Mesothelial cell of epicardium (in vitro differentiated cells): ENCODE measurements at places on chromosomes 12 and 14.

DNA sequence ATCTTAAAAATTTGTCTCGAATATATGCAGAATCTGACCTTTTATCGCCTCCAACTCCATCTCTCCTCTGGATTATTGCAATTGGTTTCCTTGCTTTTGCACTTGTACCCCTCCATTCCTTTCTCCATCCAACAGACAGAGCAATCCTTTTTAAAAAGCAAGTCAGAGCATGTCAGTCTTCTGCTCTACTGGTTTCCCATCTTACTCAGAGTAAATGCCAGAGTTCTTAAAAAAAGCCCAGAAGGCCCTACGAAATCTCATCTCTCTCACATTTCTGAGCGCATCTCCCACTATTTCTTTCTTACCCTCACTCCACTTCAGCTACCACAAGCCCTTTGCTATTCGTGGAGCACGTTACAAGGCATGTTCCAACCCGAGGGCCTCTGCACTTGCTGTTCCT, 236.9 kb upstream of the DDHD1 start:
- DNase-seq: no peak

DNA sequence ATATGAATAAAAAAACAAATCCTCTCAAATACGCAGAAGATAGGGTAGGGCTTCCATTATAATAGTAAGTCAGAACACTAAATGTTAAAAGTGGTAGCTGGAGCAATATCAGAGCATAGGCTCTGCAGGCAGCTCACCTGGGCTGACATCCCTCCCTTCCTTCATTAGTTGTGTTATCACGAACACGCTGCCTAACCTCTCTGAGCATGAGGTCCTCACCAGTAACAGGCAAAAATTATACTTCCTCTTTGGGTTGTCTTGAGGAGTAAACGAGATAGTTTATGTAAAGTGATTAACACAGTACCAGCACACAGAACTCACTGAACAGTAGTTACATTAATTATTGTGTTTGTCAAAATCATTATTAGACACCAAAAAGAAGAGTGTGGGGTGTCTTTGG, 154.3 kb downstream of the STXBP6 start:
- no peak for DNase-seq

DNA sequence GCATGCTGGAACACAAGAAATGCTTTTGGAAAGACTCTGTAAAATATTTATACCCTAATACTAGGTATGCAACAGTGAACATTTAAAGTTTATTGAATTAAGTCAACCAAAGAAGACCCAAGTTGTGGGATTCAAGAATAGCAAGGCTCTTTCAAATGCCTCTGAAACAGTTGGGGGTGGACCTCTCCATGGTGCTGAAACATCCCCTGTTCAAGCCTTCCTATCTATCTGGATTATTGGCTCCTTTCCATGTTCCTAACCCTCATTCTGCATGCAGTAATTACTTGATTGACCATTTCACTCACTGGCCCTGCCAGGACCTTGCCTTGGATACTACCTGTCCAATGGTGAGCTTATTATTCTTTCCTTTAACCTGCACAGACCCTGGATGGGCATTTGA, 349.7 kb downstream of the NRXN3 start:
- peak; percentile 31 for DNase-seq

DNA sequence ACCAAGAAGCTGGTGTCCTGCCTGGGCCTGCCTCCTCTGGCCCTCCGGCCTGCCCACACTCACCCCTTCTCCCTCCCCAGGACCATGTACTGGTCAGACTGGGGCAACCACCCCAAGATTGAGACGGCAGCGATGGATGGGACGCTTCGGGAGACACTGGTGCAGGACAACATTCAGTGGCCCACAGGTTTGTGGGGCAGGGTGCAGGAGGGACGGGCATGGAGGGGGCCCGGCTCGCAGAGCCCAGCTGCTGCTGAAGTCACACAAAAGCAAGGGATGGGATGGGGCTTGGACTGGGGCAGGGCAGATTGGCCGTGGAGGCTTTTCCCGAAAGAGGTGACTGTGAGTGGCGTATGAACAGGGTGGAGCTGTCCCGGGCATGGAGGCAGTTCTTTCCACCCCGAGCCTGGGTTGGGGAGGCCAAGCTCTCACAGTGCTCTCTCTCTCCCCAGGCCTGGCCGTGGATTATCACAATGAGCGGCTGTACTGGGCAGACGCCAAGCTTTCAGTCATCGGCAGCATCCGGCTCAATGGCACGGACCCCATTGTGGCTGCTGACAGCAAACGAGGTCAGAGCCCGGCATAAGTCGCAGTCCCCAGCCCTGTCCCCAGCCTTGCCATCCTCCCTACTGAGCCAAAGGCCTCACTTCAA, 7.8 kb upstream of the NXPH4 start:
- DNase-seq: no peak

- no peak for DNase-seq
These were observed 70.8 kb downstream of the AKAP6 start for GRCh38 chr14:32399920-32400319.

DNA sequence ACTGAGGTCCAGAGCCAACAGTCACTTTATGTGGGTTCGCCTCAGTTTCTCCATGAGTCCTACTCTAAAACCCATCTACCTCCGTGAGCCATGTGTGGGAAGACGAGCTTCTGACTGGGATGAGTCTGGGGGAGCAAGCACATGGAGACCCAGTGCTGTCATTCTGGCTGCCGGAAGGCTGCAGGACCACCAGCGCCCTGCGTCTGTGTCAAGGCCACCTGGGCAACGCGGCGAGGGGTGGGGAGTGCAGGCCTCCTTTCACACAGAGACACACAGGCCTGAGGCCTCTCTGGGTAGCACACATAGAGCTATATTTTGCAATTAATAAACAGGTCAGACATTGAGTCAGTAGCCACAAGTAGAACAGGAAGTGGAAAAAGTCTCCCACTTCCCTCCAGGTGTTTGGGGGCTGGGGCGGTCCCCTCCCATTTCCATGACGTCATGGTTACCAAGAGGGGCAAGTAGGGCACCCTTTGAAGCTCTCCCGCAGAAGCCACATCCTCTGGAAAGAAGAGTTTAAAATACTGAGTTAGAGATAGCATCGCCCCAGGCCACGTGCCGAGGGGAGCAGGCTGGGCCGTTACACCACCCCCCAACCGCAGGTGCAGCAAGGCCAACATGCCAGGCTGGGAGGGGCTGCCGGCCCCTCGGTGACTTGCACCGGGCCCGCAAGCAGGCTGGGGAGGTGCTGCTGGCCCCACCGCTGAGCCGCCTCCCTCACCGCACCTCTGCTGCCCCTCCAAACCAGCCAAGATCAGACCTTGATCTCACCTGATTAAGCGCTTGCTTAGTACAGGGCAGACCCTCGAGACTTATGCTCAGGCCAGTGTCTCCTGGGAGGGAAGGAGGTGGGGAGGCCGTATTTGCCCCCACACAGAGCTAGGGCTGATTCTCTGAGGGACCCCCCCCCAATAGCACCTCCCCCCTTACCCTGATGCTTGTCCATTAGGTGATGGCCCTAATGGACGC, 32.7 kb downstream of the DAD1 start:
- DNase-seq: no peak

- peak; percentile 81 for DNase-seq
These were observed 538 bp upstream of the GABARAPL1 start for GRCh38 chr12:10211940-10212738.

GRCh38 chr12:93593843-93594242, 21.4 kb downstream of the SOCS2 start:
- no peak for DNase-seq

DNA sequence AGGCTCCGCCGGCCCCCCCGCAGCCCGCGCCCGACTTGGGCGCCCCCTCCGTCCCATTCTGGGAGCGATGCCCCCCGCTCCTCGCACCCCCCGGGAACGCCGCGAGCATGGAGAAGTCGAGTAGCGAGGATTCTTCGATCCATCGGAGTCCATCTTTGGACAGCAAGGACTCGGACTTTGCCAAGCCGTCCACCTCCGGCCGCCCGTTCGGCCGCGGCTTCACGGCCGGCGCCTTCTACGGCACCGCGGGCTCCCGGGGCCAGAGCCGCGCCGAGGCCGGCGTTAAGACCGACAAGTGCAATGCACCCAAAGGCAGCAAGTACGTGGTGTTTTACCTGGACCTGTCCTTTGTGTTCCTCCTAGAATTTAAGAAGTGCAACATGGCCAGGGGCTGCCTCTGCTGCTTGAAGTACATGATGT, 123.6 kb downstream of the TSPAN9 start:
- DNase-seq: no peak

DNA sequence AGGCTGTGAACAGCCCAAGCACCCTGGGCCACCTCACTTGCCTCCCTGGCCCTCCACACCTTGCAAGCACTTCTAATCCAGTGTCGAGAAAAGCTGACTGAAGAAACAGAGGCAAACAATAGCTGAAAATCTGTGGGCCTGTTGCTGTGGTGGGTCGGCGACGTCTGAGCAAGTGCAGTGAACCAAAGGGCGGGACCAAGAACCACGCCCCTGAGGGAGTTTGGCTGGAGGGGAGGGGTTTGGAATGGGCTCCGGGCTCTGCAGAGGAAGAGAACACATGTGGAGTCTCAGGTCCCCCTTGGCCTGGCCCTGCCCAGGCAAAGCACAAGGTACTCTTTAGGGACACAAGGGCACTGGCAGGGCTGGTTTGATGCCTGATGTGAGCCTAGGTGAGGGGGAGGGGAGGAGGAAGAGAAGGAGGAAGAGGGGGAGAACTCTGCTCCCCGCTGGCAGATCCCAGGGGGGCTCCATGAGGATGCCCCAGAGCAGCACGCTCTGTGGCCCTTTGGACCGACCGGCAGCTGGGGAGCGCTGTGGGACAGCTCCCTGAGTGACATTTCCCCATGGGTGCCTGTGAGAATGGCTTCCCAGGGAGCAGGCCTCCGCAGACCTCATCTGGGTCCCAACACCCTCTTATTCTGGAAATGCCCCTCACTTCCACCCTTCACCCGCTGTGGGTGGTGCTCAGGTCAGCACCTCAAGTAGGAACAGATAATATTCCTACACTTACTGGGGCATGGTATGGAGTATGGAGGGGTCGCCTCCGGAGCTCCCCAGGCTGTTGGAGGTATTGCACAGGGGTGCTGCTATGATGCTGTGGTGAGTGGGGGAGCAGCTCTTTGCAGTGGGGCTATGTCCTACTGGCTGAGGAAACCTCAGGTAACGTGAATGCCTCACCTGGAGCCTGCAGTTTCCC, 85.5 kb downstream of the CPSF2 start:
- no peak for DNase-seq

DNA sequence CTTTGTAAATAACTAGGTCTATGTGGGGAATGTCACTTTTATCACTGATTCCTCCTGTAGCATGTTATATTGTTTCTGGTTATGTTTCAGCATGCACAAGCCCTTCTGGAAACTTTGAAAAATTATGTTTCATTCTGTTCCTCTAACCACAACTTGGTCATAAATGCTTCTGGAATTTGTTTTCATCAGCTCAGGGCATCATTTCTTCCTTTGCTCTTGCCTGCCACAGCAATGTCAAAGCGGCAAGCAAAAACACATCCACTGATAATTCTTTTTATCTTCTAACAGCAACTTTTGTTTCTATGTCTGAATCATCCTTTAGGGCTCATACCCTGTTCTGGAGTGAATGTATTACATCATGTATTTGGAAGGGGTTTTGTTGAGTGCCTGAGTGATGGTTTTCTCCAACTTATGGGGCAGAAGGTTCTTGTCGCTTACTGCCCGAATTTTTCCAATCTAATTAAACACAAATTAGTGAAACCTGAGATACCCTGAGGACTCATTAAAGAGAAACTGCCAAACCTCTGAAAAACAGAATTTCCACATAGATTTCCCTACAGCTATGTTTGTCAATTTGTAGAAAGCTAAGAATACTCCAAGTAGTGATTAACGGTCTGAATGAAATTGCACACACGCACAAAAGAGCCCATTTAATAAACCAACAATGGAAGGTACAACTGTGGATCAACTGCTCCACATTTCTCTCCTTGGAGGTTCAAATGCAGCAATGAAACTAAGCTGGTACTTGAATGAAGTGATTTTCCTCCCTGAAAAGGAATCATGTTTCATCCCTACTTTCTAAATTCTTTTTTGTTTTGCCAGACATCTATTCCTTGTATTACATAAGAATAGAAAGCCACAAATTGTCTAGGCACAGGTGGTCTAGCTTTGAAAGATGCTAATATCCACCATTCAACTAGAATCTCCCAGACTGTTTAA, 173.5 kb upstream of the KRR1 start:
- no peak for DNase-seq

DNA sequence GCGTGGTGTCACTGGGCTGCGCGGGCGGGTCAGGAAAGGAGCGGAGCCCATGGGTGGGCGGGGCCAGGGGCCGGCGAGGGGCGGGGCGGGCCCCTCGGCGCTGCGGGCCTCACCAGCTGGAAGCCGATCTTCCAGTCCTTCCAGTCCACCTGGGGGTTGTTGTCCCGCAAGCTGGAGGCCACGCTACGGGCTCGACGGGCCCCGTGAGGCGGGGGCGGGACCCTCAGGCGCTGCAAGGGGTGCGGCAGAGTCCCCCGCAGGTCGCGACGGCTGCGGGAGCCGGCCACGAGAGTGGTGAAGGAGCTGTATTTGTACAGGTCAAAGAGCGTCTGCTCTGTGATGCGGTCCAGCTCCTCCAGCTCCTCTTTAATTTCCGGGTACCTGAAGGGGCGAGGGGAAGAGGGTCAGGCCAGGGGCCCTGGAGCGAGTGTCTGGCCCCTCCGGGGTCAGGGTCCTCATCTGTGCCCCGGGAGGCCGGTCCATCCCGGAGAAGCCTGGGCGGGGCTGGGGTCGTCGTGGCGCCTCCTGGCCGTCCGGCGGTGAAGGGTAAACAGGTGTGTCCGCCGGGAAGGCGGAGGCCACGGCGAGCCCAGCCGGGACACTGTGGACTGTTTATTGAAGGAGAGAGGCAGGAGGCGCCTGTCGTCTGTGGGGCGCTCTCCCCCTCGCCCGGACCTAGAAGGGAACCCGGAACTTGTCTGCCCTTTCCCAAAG, 11.9 kb downstream of the SCNN1A start:
- DNase-seq: peak; percentile 58

DNA sequence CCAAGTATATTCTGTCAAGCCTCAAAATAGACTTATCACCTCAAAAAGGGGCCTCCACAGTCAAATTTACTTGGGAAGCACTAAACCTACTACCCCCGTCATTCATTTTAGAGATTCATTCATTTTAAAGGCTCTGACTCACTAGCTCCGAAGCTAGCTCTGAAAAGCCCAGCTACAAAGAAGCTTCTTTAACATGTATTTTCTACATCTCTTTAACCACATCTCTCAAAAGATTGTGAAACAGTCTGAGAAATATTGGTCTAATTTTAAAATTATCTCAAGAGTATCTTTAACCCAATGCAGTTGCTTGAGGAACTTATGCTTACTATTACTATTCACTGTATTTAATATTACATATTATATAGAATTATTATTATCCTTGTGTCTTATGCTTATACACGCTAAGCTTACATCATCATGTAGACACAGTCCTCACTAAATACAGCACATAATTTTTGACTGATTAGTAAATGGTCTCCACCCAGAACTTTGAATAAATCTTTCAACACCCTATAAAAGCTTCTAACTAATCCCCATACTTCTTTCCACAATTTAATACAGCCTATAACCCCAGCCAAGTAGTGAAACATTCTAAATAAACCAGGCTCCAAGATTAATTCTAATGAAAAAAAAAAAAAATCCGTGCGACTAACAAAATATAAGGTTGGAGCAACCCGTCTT, 7.8 kb downstream of the NT5DC3 start:
- no peak for DNase-seq

DNA sequence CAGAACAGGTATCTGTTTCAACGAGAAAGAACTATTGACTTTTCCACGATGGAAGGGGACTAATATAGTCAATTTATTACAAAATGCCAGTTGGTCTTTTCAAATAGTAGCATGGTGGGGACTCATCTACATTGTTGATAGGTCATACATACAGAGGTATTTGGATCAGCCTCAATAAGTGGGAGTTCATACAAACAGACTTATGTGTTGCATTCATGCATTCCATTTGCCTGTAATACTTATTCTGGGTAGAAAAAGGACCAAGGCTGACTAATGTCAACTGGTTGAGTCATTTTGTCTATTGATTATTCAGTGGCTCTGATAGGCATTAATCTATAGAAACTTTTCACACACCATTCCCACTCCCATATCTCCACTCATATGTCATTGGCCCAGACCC, 41.5 kb upstream of the GLIPR1 start:
- DNase-seq: no peak
